ENCODE measurements at places on chromosomes 2 and 18.
A peak's percentile ranks its signal among the peaks of the same experiment; 100 is the strongest.

GRCh38 chr2:14516844-14517243, 115.7 kb upstream of the LRATD1 start:
- DNase-seq = no peak

DNA sequence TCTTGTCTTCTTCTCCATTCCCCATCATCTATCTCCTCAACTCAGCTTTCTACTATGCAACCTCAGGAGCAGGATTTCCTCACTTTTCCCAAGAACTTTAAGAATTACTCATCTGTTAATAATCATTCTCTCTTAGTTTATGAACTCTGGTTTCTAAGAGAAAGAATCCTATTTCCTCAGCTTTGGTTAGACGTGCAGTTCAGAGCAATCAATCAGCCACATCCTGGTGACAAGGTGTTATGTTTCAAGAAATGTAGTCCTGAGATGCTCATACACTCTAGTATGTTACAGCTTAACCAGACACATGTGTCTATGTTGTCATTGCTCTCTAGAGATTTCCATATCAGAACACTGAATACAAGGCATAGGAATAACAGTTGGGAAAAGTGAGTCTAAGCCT, 277.9 kb downstream of the MBD2 start:
- no peak for DNase-seq

DNA sequence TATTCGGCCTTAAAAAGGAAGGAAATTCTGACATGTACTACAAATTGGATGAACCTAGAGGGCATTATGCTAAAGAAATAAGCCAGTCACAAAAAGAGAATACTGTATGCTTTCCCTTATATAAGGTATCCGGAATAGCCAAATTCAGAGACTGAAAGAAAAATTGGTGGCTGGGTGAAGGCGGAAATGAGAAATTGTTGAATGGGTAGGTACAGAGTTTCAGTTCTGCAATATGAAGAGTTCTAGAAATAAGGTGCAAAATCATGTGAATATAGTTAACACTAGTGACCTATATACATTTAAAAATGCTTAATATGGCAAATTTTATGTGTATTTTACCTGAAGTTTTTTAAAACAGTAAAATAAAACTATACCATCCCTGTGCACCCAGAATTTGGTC, 43.1 kb downstream of the RMP24 start:
- DNase-seq = no peak

DNA sequence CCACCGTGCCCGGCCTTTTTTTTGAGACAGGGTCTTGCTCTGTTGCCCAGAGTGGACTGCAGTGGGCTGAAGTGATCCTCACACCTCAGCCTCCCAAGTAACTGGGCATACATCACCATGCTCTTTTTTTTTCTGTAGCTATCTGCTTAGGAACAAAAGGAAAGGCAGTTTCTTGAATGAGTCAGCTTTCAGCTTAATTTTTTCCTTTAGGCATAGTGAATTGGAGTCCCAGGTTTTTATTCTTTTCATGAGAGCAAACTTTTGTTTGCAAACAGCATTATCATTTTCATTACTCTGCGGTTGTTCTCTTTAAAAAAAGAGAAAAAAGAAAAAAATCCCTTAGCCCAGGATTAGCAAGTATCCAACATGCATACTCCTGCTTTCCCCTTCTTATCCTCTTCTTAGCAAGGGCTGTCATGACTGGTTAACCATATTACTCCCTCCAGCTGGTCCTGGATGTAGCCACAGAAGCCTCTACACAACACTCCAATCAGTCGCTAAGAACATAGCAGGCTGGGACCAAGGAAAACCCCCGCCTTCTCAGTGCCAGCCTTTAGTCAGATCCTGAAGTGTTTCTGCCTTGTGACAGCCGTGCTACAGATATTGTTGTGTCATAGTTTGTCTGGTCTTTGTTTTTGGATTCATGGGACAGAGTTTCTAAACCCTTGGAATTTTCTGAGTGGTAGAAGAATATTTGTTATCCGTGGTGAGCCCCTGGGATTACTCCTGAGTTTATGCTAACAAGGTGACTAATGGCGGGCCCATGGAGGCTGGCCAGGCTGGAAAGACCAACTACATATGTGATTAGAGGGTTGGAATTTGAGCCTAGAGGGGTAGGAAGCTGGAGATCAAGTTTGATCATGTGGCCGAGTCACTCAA, 23.3 kb upstream of the ST3GAL5 start:
- DNase-seq = peak; percentile 70

- no peak for DNase-seq
Measured at GRCh38 chr2:98911376-98912154, 24.5 kb downstream of the CRACDL start.

- no peak for DNase-seq
Measured at GRCh38 chr2:158989165-158989564, 20.7 kb downstream of the TANC1 start.

- DNase-seq = peak; percentile 98
Measured at GRCh38 chr2:65064728-65065552, 8.7 kb downstream of the CEP68 start.

DNA sequence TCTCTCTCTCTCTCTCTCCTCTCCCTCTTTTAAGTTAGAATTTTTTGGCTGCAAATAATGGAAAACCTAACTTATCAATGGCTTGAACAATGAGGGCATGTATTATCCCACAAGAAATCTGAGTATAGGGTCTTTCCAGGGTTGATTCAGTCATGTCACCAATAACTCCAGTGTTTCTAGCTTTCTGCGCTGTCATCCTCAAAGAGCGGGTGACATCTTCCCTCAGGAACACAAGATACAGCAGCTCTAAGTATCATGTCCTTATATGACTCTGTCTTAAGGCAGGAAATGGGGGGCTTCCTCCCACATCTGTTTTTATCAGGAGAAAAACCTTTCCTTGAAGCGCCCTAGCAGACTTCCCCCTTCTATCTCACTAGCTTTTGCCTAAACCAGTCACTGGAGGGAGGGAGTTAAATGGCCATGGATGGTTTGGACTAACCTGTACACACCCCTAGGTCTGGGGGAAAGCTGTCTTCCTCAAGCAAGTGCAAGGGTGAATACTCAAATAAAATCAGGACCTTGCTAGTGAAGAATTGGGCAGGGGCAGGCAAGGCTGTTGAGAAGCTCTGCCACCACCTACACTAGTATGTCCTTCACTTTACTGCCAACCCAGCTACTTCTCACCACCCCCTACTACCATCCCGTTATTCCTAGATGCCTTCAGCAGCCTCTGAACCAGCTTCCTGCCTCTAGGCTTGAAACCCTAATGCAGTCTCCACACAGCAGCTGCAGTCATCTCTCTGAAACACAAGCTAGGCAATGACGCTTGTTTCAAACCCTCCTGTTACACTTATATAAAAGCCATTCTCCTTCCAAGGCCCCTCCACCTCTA, 7.5 kb upstream of the TUBA4A start:
- DNase-seq = no peak

DNA sequence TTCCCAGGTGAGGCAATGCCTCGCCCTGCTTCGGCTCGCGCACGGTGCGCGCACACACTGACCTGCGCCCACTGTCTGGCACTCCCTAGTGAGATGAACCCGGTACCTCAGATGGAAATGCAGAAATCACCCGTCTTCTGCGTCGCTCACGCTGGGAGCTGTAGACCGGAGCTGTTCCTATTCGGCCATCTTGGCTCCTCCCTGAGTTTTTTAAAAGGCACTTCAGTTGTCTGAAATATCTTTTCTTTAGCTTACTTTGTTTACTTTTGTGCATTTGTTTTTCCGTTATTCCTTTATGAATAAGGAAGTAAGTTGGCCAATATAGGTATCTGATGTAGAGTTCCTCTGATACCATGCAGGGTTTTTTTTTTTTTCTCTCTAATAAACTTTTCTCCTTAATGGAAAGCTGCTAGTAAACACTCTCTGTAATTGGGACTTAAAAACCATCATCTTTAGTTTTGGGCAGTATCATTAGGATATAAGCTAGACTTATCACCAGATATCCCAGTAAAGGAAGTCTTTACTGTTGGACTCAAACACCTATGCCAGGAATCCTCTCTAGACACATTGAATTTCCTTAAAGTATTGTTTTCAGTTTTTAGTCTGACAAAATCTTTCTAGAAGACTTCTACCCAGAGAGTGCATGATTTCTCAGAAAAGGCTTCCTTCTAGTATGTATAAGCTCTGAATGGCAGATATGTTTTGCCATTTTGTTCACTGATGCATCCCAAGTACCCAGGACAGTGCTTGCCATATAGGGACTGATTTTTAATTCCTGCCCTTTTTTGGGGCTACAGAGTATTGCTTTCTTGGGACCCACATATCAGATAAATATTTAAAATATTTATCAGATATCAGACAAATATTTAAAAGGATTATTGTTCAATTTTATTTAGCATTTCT, 35.8 kb upstream of the DYSF start:
- no peak for DNase-seq

DNA sequence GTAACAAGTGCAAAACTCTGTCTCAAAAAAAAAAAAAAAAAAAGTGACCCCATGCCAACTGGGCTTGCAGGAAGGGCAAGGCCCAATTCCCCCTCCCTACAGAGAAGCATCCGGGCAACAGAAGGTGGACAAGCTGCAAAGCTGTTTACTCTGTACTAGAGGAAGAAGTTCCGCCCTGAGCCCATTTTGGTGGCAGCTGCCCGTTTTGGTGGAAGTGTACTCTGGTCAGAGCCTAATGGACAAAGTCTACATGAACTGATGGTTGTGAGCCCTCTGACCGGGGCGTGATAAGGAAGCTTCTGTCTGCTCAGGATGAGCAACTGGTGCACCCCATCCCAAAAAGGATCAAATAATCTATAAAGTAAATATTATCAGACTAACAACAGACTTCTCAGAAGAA, 65.0 kb downstream of the TRAPPC8 start:
- no peak for DNase-seq

Measured in suppressor macrophage treated with lipopolysaccharide for 4 hours (primary cell).